ENCODE measurements at places on chromosomes 2 and 18.
A peak's percentile ranks its signal among the peaks of the same experiment; 100 is the strongest.

DNA sequence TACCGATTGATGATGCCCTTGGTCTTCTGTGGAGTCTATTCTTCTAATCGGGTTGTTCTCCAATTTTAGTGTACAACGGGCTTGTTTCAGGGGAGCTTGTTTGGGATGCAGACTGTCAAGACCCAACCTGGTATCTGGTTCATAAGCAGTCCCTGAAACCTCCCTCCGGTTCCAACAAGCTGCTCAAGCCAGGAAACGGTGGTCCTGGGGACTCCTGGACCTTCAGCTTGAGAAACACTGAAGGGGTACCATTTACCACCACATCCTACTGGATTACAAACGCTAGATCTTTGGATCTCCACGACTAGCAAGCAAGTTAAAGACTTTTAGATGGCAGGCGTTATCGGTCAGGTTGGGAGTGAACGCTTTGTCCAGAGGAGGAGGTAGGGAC is 2.0 kb downstream of the BCL2 start:
- no peak for DNase-seq

- DNase-seq, result no peak
Measured at GRCh38 chr18:68874361-68874760, 76.5 kb downstream of the CCDC102B start.

- DNase-seq, result no peak
Measured at GRCh38 chr2:224101820-224102630, 62.9 kb upstream of the SERPINE2 start.

GRCh38 chr2:226001716-226002115 is 602.2 kb downstream of the NYAP2 start:
- no peak for DNase-seq

- DNase-seq, result no peak
Measured at GRCh38 chr2:203543898-203544328, 8.8 kb upstream of the RAPH1 start.

DNA sequence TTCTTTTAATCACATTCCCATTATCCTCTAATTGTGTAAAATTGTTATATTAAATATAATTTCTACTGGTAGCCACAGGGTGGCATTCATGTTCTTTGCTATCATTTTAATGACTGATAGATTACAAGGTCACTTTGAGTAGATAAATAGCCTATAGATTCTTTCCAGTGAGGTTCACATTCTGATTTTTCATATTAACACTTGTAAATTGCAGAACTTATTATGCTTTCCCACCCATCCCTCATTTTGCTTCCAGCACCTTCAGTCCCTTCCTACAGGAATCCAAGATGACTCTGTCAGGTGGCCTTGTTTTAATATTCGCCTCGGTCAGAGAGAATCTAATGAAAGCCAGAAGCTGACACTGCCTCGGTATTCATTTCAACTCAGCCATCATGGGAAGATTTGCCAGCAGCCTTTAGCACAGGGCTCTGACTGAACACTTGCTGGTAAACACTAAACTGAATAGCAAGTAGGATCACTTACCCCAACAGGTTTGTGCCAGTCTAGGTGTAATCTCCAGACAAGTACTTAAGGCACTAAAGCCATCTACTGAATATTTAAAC is 101.2 kb upstream of the FSHR start:
- DNase-seq, result no peak

DNA sequence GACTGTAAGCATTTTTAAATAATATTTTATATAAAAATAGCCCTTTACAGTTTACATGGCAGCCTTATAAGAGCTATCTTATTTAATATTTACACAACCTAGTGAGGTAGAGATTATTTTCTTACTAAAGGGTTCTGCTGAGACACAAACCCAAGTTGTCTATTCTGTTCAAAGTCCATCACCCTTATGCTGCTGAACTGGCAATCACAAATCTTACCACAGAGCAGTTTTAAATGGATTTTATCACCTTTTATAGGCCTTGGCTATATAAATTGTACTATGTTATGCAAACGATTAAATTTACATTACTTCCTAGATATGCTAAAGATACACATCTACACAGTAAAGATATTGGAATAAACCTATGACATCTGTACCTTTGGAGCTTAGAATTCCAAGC is 40.7 kb downstream of the RBM45 start:
- peak; percentile 55 for DNase-seq

- no peak for DNase-seq
Measured at GRCh38 chr2:168928113-168928831, 27.2 kb downstream of the G6PC2 start.

DNA sequence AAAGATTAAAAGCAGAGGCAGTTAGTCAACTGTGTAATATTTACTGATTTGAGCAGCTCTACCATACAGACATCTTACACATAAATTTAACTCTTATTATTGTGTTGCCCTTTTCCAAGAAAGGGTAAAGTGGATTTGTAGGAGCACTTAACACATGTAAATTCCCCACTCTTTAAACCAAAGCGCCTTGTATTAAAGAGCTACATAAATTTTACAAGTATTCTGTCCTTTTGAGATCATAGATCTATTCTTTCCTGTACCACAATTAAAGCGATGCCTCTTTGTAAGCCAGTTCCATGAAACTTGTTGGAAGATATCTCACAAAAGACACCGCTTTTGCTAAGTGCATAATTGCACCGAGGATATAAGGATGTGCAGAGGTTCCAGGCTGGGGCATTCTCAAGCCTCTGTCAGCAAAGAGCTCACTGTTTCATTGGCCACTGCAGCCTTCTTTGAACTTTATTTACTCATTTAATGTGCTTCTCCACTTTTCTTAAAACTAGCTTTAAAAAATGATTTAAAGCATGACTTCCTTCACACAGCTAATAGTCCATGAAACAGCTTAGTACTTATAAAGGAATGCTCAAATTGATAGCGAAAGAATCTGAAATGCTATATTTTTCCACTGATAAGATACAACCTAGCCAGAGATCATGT is 520.0 kb upstream of the TCF4 start:
- no peak for DNase-seq

DNA sequence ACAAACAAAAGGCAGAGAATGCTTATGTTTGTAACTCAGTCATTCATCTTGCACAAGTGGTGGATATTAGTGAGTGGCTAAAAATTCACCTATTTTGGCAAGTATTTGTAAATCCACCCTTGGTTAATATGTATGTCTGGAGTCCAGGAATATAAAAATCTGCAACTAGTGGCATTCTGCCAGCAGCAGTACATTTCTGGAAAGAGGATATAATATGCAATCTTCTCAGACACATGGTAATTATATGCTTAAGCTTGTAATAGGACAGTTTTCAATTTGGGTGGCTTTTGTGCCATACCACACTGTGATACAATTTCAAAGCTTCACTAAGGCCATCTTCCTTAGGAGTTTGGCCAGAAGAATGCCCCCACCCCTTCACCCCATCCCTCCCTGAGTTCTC is 693.3 kb downstream of the MBD2 start:
- no peak for DNase-seq

DNA sequence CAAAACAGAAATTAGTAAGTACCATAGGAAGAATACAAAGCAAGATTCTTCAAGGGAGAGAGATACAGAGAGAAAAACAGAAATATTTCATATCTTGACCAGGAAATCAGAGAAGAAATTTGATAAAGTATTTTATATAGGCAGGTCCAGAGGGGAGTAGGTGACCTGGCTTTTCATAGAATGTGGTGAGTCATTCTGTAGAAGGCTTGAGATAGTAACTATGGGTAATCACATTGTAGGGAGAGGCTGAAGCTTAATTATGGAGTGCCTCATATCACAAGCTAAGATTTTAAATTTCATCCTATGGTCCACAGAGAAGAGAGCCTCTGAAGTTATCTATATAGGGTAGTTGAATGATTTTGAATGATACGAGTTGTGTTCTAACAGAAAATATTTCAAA is 195.0 kb upstream of the CYRIA start:
- no peak for DNase-seq

DNA sequence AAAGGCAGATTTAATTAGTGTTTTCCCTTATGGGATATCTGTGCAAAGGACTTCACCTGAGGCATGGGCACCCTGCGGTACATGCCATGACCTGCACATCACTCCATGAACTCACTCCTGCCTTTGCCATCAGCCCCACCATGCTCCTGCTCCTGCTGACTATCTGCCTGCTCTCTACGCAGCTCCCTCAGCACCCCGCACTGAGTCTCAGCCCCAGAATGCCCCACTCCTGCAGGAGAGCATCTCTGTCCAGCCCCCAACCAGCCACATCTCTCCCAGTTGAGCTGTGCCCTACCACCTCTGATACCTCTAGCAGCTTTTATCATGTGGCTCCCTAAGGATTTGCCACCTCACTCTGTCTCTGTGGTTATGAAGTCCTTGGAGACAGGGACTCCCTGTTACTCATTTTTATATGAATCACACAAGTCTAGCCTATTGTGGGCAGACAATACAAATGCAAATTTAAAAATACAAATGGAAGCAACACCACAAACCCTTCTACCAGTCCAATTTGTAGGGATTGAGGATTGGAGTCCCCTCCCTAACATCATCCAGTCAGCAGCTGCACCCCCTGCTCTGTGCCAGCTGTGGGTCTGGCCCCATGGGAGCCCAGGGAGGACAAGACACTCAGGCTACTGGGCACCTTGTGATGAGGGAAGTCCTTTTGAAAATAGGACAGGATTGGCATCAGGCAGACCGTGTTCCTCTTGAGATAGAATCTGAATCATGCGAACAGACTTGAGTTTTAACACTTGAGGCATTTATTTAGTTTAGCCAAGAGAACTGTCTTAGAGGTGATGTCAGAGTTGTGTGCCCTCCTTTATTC is 689.6 kb upstream of the HS6ST1 start:
- DNase-seq, result no peak

GRCh38 chr2:172137109-172137508 is 34.4 kb upstream of the DLX2 start:
- DNase-seq, result no peak

DNA sequence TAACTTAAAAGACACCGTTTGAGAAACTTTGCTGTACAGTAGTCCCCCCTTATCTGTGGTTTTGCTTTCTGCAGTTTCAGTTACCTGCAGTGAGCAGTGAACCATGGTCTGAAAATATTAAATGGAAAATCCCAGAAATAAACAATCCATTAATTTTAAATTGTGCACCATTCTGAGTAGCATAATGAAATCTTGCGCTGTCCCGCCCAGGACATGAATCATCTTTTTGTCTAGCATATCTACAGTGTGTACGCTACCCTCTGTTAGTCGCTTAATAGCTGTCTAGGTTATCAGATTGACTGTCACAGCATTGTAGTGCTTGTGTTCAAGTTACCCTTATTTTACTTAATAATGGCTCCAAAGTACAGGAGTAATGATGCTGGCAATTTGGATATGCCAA is 6.1 kb downstream of the ARPC2 start:
- DNase-seq, result no peak

DNA sequence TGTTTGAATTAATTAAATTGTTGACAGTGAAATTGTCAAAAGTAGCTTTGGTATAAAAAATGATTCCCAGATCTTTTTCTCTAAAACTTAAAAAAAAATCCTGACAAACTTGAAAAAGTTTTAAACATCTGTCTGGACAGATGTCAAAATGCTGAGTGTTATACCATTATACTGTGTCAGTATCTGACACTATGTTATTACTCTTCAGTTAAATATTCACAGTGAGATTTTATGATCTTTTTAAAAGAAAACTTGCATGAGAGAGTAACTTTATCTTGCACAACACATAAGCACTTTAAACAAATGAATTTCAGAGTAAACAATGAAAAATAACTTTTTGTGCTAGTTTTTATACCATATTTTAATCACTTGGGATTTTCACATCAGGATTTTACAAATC is 167.4 kb downstream of the MEIS1 start:
- no peak for DNase-seq

- DNase-seq, result no peak
Measured at GRCh38 chr2:207482630-207483029, 47.1 kb upstream of the CREB1 start.

DNA sequence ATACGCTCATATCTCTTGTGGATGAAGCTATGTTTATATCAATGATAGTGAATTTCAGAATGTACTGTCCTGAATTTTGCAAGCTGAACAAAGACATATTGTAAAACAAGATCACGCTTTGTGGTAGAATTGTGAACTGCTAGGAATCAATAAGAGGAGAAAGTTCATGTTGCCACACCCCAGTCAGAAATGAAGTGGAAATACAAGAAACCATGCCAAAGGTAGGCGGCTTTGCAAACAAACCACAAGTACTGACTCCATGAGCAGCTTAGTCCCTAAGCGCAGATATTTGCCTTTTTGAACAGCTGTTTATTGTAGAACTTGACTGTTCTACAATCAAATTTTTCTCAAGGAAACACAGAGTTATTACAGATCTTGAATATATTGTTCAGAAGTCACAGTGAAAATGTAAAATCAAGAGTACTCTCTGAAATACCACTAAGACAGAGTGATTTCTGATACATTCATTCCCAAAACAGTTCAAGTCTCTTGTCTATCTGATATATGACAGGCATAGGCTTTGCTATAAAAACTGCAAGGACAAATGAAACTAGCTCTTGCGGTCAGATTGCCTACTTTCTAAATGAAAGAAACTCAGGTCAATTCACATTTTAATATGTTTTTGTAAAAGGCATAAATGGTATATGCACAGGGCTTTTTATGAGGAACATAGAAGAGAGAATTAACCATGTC is 120.9 kb upstream of the CDH19 start:
- no peak for DNase-seq

- no peak for DNase-seq
Measured at GRCh38 chr2:64283641-64284361, 139.6 kb upstream of the PELI1 start.

- DNase-seq, result no peak
Measured at GRCh38 chr2:190711069-190711468, 62.2 kb downstream of the NAB1 start.

- DNase-seq, result no peak
Measured at GRCh38 chr2:161419638-161420190, 3.6 kb downstream of the TBR1 start.

DNA sequence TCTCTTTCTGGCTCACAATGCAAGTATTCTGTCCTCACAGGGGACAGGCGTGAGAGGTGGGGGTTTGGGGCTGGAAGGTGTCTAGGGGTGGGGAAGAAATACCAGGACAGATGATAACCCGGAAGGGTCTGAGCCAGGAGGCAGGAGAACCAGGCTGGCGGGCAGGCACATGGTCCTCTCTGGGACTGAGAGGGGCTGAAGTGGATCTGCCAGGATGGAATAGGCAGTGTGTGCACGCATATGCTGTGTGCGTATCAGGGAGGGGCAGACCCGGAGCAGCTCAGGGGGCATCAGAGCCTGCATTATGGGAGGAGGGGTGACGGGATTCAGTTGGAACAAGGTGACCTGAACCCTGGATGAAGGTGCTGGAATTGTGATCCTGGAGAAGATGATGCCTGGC is 157.3 kb downstream of the DYSF start:
- DNase-seq, result no peak

- DNase-seq, result no peak
Measured at GRCh38 chr2:200170221-200170620, 136.3 kb upstream of the SPATS2L start.

DNA sequence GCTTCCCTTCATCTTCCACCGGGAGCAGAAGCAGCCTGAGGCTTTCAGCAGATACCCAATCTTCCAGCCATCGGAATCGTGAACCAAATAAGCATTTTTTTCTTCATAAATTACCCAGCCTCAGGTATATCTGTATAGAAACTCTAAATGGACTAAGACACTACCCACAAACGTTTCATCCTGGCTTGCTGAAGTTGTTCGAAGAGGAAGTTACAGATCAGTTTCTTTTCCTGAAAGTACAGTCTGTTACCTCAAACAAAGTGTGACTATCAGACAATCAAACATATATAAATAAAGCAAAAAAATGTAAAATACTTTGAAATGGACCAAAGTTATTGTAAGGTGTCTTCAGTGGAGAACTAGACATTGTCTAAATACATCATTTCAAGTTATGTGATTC is 97.9 kb downstream of the MREG start:
- no peak for DNase-seq

- DNase-seq, result no peak
Measured at GRCh38 chr2:120662046-120662445, 73.6 kb upstream of the GLI2 start.

Data from NCI-H526 (cell line).